ENCODE measurements at places on chromosomes 7 and 10.

- DNase-seq = no peak
These were observed 35.4 kb downstream of the TET1 start for GRCh38 chr10:68595513-68595912.

GRCh38 chr7:103293526-103293925 lies 3.7 kb upstream of the PMPCB start:
- DNase-seq = no peak

DNA sequence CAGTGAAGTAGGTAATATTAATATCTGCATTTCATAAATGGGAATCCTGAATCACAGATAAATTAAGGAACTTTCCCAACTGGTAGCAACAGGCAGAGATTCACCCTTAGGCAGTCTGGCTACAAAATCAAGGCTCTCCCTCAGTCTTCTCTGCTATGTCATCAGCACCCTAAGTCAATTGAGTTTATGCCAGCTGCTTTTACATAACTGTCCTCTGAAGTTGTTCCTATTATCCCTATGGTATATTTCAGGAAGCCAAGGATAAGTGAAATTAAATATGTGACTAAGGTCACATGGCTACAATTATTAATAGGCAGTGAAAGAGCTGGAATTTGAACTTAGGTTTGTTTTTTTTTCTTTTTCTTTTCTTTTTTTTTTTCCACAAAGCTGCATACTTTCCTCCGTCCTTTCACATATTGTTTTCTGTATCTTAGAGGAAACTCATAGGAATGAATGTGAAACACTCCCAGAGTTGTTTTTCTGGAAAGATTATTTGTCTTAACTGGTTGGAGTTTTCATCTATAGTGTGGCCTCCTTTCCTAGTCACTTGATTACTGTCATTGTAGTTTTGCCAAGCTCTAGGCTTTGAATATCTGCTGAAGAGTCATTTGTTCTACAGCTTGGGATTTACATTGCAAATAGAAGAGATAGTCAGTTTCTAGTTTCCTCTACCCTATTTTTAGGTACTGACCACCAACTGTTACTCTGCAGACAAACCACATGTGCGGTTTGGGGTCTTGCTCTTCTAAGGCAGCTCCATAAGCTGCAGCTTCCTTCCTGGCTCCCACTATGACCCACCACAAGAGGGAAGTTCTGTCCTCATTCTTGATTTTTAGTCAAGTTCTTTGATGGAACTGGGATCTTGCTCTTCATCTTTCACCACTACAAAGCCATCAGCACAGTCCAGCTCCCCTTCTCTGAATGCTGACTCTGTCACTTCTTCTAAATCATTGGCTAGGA lies 338.0 kb upstream of the KIAA1217 start:
- DNase-seq = no peak

GRCh38 chr7:36851382-36851781 lies 127.1 kb upstream of the AOAH start:
- no peak for DNase-seq

GRCh38 chr7:39811161-39811614 lies 138.9 kb upstream of the CDK13 start:
- DNase-seq = no peak

DNA sequence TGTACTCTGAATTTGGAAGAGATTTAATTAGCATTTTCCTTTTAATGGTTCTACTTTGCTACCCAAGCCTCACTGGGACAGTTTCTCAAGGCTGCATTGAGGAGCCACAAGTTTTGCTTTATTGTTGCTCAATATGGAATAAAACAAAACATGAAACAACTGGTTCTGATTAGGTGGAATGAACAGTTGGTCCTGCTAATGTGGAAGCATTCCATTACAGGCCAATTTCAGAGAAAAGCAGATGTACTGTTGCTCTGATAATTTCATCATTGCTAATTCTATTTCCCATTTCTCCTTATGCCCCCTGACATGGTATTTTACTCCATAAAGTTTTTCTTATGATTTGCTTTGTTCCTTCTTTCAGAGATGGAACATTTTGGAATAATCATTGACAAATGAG lies 66.0 kb upstream of the PAPSS2 start:
- DNase-seq = no peak

- no peak for DNase-seq
These were observed 589 bp upstream of the RAPGEF5 start for GRCh38 chr7:22357311-22358175.

- no peak for DNase-seq
These were observed 231.8 kb downstream of the KCNMA1 start for GRCh38 chr10:77405771-77406241.

DNA sequence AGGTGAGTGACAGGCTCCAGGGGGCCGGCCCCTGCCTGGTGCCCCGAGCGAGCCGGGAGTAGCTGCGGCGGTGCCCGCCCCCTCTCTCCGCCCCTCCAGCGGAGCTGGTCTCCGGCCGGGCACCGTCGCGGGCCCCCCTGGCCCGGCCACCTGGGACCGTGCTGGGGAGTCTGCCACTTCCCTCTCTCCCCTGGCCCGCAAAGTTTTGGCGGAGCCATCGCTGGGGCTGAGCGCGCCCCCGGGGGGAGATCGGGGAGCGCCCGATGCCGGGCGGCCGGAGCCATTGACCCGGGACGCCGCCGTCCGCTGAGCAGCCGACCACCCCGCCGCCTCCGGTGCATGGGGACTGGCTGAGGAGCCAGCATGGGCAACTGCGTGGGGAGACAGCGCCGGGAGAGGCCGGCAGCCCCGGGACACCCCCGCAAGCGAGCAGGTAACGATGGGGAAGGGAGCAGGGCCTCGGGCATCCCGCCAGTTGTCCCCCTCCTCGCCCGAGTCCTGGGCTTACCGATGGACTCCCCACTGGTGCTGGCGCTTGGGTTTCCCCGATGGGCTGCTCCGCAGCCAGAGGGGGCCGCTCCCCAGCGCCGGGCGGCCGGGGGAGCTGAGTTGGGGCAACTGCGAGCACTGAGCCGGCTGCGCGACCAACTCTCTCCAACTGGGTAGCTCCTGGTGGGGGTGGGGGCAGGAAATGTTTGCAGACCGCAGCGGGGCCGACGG lies at the start of gene UBTD1:
TSS of gene UBTD1 (plus strand) at position 84 of the 720 bp plus-strand sequence. CDS start at position 364, 280 bp downstream.
- no peak for DNase-seq

DNA sequence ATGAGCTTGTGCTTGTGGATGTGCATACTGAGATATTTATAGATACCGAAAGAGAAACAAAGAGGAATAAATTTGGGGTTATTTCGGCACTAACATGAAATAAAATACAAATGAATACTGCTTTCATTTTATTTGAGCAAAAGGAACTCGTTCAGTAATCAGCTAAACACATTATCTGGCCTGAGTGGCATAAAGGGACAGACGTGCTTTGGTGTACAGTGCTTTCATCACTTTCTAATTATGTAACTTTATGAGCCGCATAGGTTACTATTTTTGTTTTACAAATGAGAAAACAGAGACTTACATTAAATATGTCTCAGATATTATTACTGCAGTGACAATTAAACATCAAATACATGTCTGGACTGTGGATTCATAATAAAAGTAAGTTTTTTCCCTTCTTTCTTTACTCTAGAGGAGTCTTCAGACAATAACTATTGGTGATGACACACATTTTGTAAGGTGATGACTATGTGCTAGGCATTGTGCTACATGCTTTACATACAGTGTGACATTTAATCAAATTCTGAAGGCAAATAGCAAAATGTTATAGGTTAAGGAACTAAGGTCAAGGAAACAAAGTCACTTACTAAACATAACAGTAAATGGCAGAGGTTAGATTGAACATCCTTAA lies 503.3 kb downstream of the SORCS1 start:
- DNase-seq = no peak

GRCh38 chr7:101688183-101688831 lies 59.2 kb upstream of the MYL10 start:
- DNase-seq = peak; percentile 91

GRCh38 chr10:109668154-109668665 lies 255.1 kb downstream of the XPNPEP1 start:
- DNase-seq = no peak

DNA sequence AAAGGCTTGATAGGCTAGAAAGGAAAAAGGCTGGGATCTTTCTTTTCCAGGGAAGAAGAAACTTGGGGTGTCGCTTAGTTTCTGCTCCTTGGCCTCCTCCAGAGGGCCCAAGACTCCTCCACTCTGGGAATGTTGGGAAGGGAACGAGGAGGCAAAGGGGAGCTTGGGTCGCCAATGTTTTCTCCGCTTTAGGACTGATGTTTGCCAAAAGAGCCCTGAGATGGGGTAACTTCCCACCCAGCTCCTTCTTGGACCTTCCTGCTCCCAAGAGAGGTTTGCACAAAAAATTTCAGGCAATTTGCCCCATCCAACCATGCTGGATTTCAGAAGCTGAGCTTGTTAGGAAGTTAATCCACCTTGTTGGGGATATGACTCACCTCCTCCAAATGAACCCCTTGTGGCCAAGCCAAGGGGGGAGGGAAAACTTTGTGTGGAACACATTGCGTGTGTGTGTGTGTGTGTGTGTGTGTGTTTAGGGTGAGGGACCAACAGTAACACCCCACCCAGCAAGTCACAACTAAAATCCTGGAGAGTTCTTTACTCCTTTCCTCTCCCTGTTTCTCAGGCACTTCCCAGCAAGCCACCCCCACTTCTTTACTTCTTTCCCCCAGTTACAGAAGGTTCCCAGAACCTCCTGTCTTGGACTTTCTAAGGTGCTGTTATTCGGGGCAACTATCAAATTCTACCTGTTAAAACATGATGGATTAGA lies 8.7 kb upstream of the HOXA2 start:
- DNase-seq = no peak

GRCh38 chr7:149753375-149754233 lies 19.8 kb downstream of the ZNF467 start:
- no peak for DNase-seq

DNA sequence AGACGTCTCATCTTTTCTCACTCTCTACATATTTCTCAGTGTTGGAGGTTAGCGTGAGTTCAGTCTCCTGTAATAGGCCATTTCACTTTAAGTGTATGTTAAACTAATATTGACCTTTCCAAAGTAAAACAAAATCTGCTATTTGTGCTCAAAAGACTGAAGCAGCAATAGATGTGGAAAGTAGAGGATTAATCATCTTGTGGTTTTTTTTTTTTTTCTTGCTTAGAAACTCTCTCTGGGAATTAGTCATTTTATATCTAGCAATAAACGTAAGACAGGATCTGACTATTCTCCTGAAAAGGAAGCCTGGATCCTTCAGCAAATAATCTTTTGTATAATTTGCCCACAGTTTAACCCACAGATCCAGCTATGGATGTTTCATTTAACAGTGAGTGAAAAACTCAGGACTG lies 81.7 kb downstream of the NRP1 start:
- no peak for DNase-seq

DNA sequence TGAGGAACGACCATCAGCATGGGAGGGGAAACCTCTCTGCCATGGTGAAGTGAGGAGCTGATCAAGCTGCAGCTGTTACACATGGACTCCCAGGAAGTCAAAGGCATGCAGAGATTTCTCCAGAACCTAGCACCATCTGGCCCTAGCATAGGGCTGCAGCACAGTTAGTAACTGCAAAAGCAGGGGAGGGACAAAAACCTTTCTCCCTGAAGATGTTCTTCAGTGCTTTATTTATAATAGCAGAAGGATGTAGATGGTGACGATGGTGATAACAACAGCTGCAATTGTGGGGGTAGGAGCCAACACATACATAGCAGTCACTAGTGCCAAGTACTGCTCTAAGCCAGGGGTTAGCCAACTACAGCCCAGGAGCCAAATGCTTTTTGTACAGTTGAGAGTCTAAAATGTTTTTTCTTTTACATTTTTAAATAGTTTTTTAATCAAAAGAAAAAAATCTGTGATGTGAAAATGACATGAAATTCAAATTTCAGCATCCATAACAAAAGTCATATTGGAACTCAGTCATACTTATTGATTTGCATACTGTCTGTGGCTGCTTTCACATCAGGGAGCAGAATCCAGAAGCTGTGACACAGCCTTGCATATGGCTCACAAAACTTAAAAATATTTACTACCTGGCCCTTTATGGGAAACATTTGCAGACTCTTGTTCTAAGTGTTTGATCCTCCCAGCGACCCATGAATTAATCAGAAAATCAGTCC lies 299.5 kb downstream of the ELMO1 start:
- DNase-seq = no peak

DNA sequence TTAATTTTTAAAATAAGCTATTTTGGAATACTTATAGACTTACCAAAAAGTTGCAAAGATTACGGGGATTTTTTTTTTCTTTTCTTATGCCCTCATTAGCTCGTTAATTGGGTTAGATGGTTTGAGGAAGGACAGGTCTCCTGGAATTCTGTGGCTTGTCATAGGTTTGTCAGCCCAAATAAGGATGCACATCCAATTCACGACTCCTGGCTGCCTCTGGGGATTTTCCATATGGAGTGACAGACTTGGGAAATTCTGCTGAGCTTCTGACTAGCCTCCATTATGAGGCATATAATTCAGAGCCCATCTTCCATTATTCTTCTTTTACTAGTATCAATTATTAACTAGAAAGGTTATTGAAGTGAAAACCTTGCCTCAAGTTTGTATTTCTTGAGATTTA lies 102.1 kb downstream of the AUTS2 start:
- DNase-seq = no peak

DNA sequence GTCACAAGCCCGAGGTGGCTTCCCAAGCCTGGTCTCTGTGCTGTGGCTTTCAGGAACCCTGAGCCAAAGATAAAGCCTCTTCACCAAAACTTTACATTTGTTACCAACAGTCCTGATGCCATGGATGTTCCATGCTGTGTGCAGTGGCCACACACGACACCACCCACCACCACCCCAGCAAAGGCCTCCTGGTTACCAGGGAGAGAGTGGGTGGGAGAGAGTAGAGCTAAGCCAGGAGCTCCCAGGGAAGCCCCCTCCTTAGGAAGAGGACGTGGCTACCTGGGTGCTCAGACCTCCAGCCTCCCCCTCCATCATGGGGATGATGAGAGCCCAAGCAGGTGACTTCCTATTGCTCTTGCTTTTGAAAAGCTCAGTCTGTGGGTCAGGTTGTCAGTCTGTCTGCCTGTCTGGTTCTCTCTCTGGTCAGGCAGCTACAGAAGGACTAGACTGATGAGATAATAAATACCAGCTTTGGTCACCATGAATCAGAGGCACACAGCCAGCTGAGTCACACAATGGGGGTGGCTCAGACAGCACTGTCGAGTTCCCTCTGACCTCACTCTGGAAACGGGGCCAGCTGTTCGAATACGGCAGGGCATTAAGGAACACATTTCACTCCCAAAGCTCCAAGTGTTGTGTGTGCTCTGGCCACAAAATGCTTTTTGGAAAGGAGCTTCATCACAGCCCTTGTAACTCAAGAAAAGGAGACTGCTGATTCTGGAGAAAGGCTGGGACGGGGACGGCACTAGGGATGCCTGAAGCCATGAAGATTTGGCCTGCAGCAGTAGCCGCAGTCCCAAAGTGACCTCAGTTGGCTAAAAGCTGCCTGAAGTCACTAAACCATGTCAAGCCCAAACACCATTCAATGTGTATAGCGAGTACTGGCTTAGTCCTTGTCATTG lies 166.0 kb downstream of the FANK1 start:
- DNase-seq = no peak

- no peak for DNase-seq
These were observed 526.6 kb upstream of the GHITM start for GRCh38 chr10:83612746-83613145.
